ENCODE measurements at places on chromosomes 6 and 20.

DNA sequence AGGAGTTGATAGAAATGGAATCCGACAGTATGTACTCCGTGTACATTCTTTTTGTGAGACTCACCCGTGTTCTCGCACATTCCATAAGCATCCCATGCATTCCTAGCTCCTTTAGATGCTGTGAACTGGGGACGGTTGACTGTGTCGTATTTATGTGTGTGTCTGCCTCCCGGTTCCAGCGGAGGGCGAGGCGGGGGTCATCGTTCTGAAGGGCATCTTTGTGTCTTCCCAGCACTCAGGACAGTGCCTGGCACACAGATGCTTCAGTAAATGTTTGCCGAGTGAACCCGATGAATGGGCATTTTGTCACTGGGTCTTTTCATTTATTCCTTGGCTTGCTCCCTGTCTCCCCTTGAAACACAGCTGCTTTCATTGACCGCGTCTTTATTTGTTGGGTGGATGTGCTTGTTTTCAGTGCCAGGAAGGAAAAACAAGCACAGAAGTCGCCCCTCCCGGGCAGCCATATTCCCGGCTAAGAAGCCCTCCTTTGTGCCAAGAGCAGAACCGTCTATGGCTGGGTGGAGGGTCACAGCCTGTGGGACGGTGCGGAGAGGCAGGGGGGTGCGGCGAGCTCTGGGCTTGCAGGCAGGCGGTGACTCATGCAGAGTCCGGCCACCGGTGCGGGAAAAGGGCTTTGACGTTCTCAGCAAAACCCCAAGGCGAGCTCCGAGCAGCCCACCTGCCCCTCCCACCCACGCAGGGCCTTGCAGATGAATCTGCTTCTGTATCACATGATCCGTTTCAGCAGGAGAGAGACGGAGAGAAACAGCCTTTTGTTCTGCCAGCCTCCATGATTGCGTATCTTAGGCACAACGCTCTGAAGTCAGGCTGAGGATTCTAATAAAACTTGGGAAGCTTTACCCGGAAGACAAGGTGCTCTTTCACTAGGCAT lies 11.2 kb upstream of the PSMG4 start:
- DNase-seq: peak; percentile 90

DNA sequence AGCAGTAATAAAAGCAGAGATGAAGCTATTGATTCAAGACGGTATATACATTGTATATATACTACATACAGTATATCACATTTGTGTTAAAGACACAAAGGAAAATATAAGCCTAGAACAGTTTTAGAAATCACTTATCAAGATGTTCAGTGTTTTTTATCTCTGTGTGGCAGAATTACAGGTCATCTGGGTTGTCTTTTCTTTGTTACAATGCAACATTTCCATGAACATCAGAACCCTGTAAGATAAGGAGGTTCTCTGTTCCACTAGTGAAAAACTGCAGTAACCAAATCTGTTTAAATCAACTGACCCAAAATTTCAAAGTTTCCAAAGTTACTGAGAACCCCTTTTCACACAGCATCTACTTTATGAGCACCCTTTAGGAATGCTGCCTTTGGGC lies 42.2 kb downstream of the B4GALT5 start:
- no peak for DNase-seq

- no peak for DNase-seq
Observed at GRCh38 chr6:108780784-108781183, 67.4 kb upstream of the ARMC2 start.

- DNase-seq: no peak
Observed at GRCh38 chr20:49457444-49457843, 25.0 kb downstream of the KCNB1 start.

DNA sequence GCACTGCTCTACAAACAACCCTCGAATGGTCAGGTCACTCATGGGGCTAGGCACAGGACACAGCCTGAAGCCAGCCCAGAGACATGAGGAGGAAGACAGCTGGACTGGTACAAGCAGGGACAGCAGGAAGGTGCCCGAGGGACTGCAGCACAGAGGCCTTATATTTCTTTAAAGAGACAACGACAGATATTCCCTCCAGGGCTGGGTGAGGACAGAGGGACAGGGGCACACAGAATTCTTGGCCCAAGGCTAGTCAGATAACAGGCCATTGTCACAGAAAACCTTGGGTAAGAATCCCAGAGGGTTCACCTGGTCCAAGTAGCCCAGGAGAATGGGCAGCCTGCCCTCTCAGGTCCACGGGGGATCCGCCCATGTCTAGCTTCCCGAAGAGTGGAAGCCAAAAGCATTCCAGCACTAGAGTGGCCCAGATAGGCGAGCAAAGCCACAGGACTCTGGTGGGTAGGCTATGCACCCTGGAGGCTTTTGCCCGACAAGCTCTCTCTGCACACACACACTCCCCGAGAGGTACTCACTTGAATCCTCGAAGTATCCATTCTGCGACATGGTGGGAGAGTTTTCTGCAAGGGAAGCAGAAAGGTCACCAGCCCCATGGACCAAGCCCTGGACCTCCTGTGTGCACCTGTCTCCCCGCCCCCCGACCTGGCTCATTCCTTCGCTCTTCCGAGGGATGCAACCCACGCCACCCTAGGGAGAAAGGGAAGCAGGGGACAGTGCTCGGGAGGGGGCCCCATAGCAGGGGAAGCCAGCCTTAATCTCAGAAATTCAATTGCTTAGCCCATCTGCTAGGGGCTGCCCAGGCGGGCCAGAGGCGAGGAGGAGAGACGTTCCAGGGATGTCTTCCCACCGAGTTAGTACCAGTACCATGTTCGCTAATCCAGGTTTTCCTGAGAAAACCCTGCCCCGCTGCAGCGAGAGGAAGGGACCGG lies 1.7 kb downstream of the SLC4A11 start:
- no peak for DNase-seq

DNA sequence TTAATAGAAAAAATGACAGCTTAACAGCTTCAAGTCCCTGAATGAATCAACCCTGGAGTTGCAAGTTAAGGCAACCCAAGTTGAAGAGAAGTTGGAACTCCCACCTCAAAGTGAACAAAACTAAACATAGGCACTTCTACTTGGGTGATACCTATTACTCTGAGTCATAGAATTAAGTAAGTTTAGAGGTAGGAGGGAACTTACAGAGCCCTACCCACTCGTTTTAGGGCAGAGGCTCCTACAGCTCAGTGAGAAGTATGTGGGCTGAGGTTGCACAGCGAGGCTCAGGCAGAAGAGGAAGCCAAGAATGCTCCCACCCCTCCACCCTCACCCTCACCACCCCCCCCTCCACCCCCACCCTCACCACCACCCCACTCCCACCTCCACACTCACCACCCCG lies 42.2 kb downstream of the NFATC2 start:
- DNase-seq: no peak

DNA sequence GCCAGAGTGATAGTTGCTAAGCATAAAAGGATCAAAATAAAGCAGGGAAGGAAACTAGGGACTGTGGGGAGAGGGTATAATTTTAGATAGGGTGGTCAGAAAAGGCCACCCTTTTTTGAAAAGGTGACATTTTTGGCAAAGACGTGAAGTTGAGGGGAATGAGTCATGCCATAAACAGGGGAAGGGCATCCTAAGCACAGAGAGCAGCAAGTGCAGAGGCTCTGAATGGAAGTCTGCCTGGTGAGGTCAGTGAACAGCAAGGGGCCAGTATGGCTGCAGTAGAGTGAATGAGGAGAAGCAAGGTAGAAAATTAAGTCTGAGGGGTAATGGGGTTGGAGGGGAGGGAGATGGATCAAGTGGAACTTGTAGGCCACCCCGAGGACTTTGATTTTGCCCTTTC lies 2.4 kb downstream of the KLC4 start:
- DNase-seq: no peak

GRCh38 chr20:10306440-10307358 lies 88.1 kb downstream of the SNAP25 start:
- peak; percentile 45 for DNase-seq

- DNase-seq: no peak
Observed at GRCh38 chr6:402901-403658, 11.5 kb downstream of the IRF4 start.

- DNase-seq: no peak
Observed at GRCh38 chr6:147578159-147578558, 69.7 kb downstream of the SAMD5 start.

DNA sequence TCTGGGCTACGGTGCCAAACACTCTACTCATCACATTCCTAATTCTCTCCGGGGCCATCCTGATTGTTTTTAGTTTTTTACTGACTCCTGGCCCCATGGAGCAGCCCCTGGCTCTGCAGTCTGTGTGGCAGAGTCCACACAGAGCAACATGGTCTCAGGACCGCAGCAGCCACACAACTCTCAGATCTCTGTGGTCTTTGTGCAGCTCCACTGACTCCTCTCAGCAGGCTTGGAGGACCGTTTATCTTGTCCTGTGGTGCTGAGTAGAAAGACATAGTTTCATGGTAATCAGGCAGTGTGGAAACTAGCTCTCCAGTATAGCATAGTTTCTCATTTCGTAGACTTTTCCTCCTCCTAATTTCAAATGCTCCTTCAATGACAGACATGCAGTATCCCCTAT lies 168.4 kb downstream of the EDN1 start:
- no peak for DNase-seq

- no peak for DNase-seq
Observed at GRCh38 chr6:35168461-35168861, 27.3 kb upstream of the TCP11 start.

GRCh38 chr20:48697845-48698491 lies 129.8 kb downstream of the PREX1 start:
- DNase-seq: no peak

GRCh38 chr6:108895571-108895970 lies 47.3 kb downstream of the ARMC2 start:
- DNase-seq: no peak

GRCh38 chr6:38306931-38307330 lies 332.8 kb downstream of the BTBD9 start:
- no peak for DNase-seq

DNA sequence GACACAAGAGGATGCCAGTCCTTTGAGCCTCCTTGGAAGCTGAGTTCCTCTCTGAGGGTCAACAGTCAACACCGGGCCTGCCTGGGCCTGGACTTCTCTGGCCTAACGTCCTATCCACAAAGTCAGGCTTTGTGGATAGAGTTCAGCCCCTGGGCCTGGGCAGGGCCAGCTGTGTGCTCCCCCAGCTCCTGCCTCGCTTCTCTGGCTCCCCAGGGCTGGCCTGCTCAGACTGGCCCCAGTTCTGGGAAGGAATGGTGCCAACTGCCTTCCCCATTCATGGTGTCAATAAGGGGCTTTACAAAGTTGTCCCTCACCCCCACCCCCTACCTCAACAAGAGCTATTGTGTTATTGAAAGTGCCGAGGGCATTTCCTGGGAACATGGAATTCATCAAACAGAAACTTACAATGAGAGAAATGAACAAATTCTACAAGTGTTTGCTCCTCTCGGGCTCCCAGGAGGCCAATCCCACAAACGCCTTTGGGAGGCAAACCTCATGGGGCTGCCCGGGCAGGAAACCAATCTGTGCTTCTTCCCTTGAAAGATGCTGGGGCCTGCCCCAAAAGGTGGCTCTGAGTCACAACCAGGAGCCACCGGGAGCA lies 26.5 kb upstream of the PPP1R14C start:
- no peak for DNase-seq

GRCh38 chr20:32965581-32966373 lies 38.5 kb downstream of the SUN5 start:
- DNase-seq: no peak

GRCh38 chr6:148459238-148459637 lies 116.6 kb downstream of the SASH1 start:
- DNase-seq: no peak

- DNase-seq: peak; percentile 70
Observed at GRCh38 chr20:14775778-14776177, 438.4 kb upstream of the FLRT3 start.

GRCh38 chr6:36127462-36128016 lies 2.8 kb upstream of the MAPK13 start:
- DNase-seq: peak; percentile 41

DNA sequence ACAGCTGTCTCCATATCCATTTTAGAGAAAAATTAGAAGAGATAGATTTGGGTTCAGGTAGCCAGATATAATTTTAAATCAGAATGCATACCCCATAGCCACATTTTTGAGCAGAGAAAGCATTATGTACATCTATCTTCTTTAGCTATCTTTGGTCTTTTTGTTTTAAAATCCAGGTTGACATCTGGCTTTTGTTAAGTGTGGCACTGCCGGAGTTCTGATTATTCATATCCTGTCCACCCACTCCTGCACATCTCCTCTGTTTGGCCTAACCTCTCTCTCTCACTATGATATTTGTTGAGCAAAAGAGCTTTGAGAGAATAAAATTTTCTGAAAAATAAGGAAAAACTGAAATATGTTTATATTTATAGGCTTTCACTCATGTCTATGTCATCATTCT lies 189.7 kb downstream of the PACRG start:
- DNase-seq: no peak

DNA sequence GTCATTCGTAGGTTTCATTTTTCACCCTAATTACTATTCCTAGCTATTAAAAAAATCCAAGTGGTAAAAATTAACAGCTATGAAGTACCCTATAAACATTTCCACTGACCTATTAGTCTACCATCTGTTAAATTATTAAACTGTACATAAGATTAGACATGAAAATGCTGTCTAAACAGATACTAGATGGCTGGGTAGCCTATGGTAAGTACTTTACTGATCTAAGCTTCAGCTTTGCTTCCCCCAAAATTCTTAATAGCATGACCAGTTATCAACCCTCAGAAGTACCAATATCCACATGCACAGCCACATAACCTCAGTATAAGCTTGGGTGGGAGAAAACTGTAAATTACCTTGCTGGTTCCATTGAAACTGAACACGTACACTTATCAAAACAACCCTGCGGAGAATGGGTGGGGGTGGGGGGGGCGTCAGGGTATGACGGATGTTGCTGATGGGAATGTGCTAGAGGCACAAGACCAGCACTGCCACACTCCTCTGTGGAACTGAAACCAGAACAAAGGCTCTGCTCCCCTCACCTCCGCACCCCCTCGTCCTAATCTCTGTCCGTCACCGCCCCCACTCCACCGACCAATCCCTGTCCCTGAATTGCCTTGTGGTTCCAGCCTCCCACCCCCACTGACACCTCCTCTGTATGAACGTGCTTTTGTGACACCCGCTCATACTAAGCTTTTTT lies 45.3 kb downstream of the B4GALT5 start:
- DNase-seq: no peak

- no peak for DNase-seq
Observed at GRCh38 chr6:167565388-167565787, 240.5 kb downstream of the TTLL2 start.

DNA sequence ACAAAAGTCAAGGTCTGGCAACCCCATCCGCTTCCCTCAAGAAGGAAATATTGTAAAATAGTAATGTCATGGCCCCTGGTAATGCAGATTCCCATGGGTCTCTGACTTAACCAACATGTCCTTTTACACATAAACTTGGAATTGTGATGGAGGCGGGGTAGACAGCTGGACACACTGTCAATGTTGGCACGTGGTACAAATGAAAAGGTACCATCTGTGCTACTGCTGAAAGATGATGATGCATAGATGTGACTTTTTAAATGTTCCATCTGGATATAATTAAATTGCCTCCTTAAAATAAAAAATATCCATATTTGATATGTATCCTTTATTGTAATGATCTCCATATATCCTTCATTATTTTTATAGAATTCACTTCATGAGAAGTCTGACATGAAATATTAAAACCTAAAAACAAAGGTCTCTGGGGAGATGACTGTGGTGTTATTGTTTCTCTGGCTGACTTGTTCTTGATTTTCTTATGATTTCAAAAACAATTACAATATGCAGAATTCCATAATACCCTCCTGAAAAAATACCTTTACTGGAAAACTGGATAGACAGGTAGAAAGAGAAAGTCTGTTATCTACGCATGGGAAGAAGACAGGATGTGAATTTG lies 104.5 kb downstream of the MKKS start:
- no peak for DNase-seq

GRCh38 chr6:6577735-6578134 lies 10.8 kb upstream of the LY86 start:
- DNase-seq: no peak
